Activated CD4-positive, alpha-beta T cell treated with anti-CD3 and anti-CD28 coated beads, Interleukin-2, amount 50 U/mL, for 48 hours (primary cell): ENCODE measurements at places on chromosomes 1 and 21.

- no peak for DNase-seq
Measured at GRCh38 chr1:182217967-182218366, 156.5 kb upstream of the ZNF648 start.

DNA sequence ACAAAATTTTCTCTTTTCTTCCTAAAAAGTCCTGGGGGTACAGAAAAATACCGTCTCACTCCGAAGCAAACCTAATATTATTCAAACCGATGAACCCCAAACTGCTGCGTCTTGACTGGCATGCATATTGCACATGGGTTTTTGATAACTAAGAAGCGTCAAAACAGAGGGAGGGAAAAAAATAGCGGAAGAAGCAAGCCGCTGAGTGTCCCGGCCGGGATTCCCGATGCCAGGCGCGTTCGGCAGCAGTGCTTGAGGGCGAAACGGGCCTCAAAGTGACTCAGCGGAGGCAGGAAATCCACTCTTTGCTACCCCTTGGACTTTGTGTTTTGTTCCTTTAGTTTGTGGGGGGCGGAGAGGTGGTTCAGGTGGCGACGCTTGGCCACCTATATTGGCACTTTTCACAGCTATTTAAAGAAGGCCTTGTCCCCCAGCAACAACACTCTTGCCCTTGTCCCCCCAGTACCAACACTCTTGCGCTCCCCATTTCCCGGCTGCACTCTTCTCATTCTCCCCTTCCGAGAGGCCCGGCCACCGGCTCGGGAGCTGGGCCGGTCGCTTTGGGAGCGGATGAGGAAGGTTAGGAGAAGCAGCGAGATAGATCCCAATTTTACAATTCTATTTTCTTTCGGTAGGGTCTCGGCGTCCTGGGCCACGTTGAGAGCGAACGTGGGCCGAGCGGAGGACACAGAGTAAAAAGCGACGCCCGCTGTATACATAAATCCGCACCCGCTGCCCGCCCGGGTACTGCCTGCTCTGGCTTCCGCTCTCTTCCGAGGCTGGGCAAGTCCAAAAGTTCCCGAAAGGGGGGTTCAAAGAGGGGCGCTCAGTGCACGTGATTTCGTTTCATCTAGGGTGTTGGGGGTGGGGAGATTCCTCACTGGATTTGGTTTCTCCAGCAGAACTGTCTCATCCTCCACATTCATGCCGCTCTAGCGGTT is 2.5 kb downstream of the LMX1A start:
- DNase-seq: no peak

GRCh38 chr1:168689726-168690602 is 39.0 kb downstream of the DPT start:
- DNase-seq: no peak

DNA sequence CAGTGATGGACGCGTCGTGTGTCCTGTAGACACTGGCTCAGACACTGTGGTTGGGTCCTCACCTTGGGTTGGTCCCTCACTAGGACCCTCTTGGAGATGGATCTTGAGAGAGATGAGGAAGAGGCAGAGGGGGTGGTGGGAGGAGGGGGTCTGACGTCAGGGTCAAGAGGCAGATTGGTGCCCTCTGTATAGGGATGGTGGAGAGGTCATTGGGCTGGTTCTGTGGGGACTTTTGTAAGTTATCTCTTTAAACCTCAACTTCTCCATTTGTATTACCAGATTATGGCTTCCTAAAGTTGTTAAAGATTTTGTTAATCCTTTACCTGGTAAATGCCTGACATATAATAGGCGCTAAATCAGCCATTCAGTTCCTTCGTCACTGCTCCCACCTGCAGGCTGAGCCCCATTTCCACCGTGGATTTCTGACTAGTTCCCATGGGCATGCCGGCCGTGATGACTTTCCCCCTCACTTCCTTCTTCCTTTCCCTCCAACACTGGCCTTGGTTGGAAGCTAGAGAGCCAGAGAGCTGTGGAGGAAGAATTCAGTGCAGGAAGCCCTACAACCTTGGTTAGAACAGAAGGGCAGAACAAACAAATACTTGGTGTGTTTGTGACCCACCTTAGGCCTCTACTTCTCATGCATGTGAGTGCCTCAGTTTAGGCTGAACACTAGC is 8.6 kb downstream of the H6PD start:
- no peak for DNase-seq

- DNase-seq: no peak
Measured at GRCh38 chr1:113168946-113169345, 95.9 kb downstream of the LRIG2 start.

DNA sequence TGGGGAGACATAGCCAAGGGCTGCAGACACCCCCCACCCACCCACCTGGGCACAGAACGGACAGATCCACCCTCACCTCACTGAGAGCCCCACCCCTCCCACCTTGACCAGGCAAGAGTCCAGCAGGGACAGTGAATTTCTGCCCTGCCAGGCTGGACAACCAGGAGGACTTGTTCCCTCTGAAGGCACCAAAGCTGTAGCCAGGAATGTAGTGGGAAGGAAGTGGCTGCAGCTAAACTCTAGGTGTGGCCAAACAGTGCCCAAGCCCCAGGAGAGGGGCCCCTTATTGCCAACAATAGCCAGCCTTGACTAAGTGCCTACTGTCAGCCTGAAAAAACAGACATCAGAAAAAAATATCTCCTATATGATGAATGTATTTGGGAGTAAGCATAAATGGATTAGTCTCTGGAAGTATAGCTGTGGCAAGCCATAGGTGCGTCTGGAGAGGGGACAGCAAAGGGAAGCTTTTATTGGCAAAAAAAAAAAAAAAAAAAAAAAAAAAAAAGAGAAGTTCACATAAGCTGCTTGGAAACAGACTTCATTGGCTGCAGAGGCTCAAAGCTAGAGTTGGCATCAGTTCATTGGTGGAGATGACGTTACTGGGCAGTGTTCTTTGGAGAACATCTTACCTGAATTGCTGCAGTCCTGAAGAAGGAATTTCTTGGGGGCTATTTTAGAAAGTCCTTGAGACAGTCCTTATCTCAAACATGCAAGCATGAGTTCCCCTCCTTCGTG is 64.1 kb upstream of the TMEM51 start:
- DNase-seq: no peak

DNA sequence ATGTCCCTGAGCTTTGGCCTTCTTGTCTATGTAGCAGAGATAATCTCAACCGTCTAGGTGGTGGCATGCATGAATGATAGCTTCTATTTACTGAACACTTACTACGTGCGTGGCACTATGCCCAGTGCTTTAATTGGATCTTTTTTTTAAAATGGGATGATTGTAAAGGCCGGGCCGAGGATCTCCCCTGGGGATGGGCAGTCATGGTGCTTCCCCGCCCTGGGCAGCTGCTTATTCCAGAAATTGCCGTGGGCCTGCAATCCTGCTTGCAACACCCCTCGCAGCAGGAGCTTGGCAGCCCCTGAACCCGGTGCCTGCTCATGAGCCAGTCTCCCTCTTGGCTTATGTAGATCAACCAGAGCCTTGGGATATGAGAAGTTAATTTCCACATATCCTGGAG is 360.7 kb downstream of the CAMTA1 start:
- DNase-seq: no peak

DNA sequence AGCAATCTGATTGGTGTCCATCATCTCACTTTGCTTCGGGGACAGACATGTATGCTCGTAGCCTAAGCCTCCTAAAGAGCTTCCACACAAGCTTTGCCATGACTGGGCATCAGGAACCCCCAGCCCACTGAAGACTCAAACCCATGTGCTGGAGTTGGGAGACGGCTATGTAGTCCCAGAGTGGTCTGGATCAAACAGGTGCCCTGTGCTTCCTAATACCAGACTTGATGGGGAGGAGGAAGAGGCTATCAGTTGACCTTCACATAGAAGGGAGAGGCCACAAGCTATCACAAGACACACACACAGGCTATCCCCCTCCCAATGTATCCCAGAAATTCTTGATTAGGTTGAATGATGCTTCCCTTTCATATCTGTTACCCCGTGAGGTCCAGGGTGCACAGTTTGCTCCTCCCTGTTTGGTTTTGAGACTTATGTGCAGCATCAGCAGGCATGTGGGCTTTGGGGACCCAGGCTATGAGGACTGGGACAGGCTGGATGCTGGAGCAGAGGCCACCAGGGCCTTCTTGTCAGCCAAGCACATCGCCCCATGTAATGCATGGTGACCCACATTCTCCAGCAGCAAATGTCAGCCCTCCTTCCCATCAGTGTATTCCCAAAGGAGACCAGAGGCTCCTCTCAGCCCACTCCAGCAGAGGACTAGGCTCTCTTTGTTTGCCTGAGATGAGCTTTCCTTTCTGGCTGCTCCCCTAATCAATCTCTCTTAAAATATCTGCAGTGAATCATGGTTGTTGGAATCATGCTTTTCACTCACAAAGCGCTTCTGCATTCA is 159.8 kb downstream of the GRIK3 start:
- DNase-seq: no peak

DNA sequence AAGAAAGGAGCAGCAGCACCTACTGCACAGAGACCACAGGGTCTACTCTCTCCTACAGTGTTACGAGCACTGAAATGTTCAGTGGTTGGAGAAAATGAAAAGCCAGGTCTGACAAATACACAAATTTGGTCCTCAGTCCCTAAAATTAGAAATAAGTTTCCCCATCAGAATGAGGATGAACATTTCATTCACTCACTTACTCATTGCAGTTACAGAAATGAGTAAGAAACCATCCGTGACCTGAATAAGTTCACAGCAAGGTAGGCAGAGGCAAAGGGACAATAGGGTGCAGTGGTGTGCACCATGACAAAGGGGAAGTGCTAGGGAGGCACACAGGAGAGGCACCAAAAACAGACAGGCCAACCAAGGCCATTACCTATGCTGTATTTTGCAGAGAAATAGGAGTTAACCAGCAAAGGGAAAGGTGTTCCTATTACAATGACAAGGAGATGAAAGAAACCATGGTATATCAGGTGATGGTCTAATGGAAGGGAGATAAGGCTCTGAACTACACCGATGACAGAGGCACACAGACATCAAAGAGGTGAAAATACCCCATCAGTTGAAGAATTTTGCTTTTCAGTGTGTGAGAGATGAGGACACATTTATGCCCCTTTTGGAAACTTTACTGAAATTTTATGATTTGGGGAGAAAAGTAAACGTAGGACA is 29.4 kb downstream of the VAV3 start:
- DNase-seq: peak; percentile 40

- DNase-seq: no peak
Measured at GRCh38 chr1:221775206-221775605, 33.3 kb upstream of the DUSP10 start.

DNA sequence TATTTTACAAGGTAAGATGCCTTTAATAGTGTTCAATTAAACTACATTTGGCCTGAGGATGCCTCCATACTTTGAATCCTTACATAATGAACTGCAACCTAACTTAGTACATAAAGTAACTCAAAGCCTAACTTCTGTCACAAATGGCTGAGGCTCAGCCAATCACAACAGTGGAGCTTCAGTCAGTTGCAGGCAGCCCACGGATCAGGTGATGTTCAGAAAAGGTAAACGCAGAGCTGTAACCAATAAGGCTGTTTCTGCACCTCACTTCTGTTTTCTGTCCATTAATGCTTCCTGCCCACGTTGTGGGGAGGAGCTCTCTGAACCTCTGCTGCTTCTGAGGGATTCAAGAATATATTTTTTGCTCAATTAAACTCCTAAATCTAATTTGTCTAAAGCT is 94.8 kb upstream of the KIAA0040 start:
- no peak for DNase-seq

GRCh38 chr21:34154878-34155277 is 81.5 kb downstream of the MRPS6 start:
- DNase-seq: no peak
